ENCODE measurements at places on chromosomes 1 and 21. TPM values are rescaled to one million over a fixed set of nuclear protein-coding genes. Genes with fewer than 3 reads are reported as not detected.

DNA sequence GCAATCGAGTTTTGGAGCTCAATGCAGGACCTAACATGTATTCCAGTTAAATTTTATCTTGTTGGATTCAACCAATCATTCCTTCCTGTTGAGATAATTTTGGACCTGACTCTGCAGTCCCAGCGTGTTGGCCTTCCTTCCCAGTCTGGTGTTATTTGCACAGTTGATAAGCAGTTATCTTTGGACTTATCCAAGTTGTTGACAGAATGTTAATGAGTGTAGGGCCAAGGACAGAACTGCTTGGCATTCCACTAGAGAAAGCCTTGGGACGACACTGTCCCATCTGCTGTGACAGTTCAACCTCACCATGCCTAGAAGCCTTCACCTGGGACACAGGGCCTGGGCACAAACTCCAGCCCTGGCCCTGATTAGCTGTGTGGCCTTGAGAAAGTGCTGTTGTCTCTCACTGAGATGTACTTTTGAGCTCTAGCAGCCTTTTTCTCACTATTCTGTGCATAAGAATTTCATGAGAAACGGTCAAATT, 104.1 kb upstream of the SLC25A33 start:
- DNase-seq = no peak
- no peaks in the 10 kb centered on the region for H3K27me3 ChIP-seq
- no peak overlapping the region for H3K27ac ChIP-seq
- H3K36me3 ChIP-seq = no peaks in the 10 kb centered on the region

DNA sequence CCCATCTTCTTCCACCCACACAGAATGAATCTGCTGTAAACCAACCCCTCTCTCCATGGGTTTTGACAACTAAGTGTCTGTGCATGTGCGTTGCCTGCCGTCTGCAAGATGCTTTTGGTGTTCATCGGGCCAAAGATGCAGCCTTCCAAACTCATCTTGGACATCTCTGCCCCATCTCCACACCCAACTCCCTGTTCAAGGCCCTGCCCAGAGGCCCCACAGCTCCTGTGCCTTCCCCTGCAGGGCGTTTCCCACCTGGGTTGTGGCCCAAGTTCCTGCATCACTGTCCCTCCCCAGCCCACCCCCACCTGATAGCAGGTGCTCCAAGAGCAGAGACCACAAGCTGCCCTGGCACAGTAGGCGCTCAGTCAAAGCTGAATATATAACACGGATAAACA, 103.2 kb downstream of the BCAR3 start:
- H3K36me3 ChIP-seq = peaks cover 24% of the 10 kb centered on the region
- H3K4me1 ChIP-seq = peaks cover 5% of the 10 kb centered on the region
- no peaks in the 10 kb centered on the region for H3K27me3 ChIP-seq
- H3K4me3 ChIP-seq = no peak overlapping the region
- no peak overlapping the region for H3K27ac ChIP-seq
- no peak for DNase-seq

GRCh38 chr1:15570861-15571260, 14.0 kb downstream of the AGMAT start:
- peaks cover 7% of the 10 kb centered on the region for H3K36me3 ChIP-seq
- H3K27ac ChIP-seq = no peak overlapping the region
- no peaks in the 10 kb centered on the region for H3K4me1 ChIP-seq
- no peak overlapping the region for H3K4me3 ChIP-seq
- DNase-seq = no peak

DNA sequence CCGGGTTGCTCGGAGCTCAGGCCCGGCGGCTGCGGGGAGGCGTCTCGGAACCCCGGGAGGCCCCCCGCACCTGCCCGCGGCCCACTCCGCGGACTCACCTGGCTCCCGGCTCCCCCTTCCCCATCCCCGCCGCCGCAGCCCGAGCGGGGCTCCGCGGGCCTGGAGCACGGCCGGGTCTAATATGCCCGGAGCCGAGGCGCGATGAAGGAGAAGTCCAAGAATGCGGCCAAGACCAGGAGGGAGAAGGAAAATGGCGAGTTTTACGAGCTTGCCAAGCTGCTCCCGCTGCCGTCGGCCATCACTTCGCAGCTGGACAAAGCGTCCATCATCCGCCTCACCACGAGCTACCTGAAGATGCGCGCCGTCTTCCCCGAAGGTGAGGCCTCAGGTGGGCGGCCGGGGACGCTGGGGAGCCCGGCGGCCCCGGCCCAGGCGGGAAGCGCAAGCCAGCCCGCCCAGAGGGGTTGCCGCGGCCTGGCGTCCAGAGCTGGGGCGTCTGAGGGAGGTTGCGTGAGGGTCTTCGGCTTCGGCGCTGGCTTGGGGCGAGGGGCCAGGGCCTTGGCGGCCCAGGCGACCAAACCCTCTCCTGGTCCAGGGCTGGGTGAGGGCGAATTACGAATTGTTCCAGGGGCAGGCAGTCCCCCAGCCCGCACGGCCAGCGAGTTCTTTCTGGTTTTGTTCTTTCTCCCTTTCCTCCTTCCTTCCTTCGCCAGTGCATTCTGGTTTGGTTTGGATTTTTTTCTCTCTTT, 805 bp downstream of the SIM2 start:
- H3K4me1 ChIP-seq = no peaks in the 10 kb centered on the region
- peaks cover 98% of the 10 kb centered on the region for H3K27me3 ChIP-seq
- no peak for DNase-seq
- no peak overlapping the region for H3K27ac ChIP-seq
- no peak overlapping the region for H3K4me3 ChIP-seq

- no peaks in the 10 kb centered on the region for H3K27me3 ChIP-seq
- no peak for DNase-seq
- H3K4me3 ChIP-seq = no peak overlapping the region
- H3K4me1 ChIP-seq = no peaks in the 10 kb centered on the region
- no peaks in the 10 kb centered on the region for H3K36me3 ChIP-seq
- no peak overlapping the region for H3K27ac ChIP-seq
These were observed 103.8 kb downstream of the TOMM20 start for GRCh38 chr1:235024711-235025421.

DNA sequence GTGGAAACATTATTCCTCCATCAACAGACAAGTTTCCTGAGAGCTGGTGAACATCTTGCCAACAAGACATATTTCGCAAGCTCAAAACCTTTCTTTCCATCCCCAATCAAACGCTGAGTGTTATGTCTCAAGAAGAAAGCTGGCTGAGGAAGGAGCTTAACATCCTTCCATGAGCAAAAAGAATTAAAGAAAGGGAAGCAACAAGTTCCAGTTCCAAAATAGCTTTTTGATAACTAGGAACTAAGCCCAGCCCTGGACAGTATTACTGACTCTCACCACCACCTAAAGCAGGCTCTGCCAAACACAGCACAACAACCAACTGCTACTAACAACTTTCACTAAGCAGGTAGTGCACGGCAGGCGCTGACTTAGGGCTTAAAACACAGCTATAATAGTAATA, 50.2 kb downstream of the CAPZB start:
- no peaks in the 10 kb centered on the region for H3K27me3 ChIP-seq
- H3K27ac ChIP-seq = peak overlapping the region; percentile 9
- H3K36me3 ChIP-seq = peaks cover 2% of the 10 kb centered on the region
- no peak overlapping the region for H3K4me3 ChIP-seq

- no peak for DNase-seq
- no peaks in the 10 kb centered on the region for H3K27me3 ChIP-seq
These were observed 76.7 kb downstream of the ASH1L start for GRCh38 chr1:155485945-155486344.

DNA sequence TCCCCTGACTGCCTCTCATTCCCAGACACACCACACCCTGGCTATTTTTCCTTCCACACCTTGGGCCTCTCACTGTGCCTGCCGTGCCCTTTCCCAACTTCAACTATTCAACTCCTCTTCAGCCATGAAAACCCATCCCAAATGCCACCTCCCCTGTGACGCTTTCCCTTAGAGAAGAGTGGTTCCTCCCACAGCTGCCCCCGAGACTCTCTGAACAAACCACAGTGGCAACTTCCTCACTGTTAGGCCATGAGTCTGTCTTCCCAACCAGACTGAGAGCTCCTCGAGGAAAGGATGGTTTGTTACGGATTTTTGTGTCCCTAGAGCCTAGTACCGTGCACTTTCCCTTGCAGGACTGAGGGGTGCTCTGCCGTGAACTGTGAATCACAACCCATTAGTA, 59.2 kb downstream of the LRRN2 start:
- H3K36me3 ChIP-seq = no peaks in the 10 kb centered on the region
- H3K4me1 ChIP-seq = no peaks in the 10 kb centered on the region
- no peak overlapping the region for H3K27ac ChIP-seq
- no peak for DNase-seq
- no peak overlapping the region for H3K4me3 ChIP-seq

- peak; percentile 63 for DNase-seq
- H3K4me1 ChIP-seq = no peaks in the 10 kb centered on the region
- peak overlapping the region; percentile 60 for H3K27ac ChIP-seq
- no peaks in the 10 kb centered on the region for H3K27me3 ChIP-seq
These were observed 6.7 kb upstream of the RSRP1 start for GRCh38 chr1:25253911-25254310.

DNA sequence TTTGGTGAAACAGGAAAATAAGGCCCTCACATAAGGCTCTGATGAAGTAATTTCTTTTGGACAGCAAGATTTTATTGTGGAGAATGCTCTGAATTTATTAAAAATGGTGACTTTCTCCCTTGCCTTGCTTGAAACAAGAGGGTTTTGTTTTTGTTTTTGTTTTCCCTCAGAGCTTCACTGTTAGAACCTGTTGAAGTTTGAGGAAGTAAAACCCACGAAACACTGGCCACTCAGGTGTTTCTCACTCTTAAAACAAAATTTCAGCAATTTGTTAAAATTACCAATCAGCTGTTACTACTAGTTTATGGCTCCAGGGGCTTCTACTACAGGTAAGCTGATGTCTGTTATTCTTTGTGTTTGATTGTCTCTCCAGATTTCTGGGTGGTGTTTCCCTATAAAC, 112.6 kb upstream of the B3GALT2 start:
- no peaks in the 10 kb centered on the region for H3K4me1 ChIP-seq
- H3K36me3 ChIP-seq = no peaks in the 10 kb centered on the region
- DNase-seq = no peak
- H3K27me3 ChIP-seq = no peaks in the 10 kb centered on the region

GRCh38 chr1:42420121-42420520, 35.7 kb downstream of the ZMYND12 start:
- no peak overlapping the region for H3K27ac ChIP-seq
- peaks cover 2% of the 10 kb centered on the region for H3K4me1 ChIP-seq
- no peaks in the 10 kb centered on the region for H3K36me3 ChIP-seq
- no peak overlapping the region for H3K4me3 ChIP-seq

- no peaks in the 10 kb centered on the region for H3K36me3 ChIP-seq
- H3K4me3 ChIP-seq = no peak overlapping the region
- no peak for DNase-seq
- H3K4me1 ChIP-seq = no peaks in the 10 kb centered on the region
- H3K27me3 ChIP-seq = no peaks in the 10 kb centered on the region
These were observed 219.8 kb upstream of the PRMT6 start for GRCh38 chr1:106836708-106837107.

DNA sequence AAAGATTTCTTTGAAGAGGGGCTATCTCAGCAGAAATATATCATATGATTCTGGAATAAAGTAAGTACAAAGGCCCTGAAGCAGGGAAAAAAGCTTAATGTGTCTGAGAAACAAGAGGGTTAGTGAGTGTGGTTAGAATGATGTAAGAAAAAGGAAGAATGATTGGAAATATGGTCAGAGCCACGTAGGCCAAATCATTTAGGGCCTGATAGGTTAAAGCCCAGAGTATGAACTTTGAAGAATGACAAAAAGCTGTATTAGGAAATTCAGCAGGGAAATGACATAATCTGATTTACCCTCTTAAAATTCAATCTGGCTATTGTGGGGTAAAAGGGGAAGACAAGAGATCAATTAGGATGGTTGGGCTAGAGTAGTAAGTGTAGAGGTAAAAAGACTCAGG, 69.0 kb upstream of the MUTYH start:
- no peak overlapping the region for H3K27ac ChIP-seq
- H3K4me1 ChIP-seq = no peaks in the 10 kb centered on the region
- no peaks in the 10 kb centered on the region for H3K36me3 ChIP-seq
- no peak overlapping the region for H3K4me3 ChIP-seq

- no peak overlapping the region for H3K27ac ChIP-seq
- H3K4me3 ChIP-seq = no peak overlapping the region
- H3K4me1 ChIP-seq = no peaks in the 10 kb centered on the region
- no peaks in the 10 kb centered on the region for H3K27me3 ChIP-seq
These were observed 177.2 kb downstream of the NFIA start for GRCh38 chr1:61259379-61260148.

- no peak overlapping the region for H3K4me3 ChIP-seq
- H3K36me3 ChIP-seq = no peaks in the 10 kb centered on the region
- no peak for DNase-seq
- no peak overlapping the region for H3K27ac ChIP-seq
These were observed 40.8 kb downstream of the AJAP1 start for GRCh38 chr1:4695241-4695640.

DNA sequence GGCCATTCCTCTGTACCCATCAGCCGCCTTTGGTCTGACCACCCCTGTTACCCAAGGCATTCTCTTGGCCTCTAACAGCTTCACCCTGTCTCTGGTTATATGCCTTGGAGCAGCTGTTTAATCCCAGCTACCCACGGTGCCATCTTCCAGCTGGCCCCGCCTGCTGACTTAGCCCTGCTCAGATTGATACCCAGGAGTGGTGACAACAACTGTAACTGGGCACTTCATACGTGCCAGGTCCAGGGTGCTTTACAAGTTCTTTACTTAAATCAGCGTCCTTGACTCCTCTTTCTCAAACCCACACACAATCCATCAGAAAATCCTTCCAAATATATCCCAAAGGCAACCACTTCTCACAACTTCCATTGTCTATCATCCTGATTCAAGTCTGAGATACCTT, 37.2 kb upstream of the HMGB4 start:
- H3K36me3 ChIP-seq = no peaks in the 10 kb centered on the region
- no peak for DNase-seq
- H3K4me1 ChIP-seq = no peaks in the 10 kb centered on the region
- no peak overlapping the region for H3K27ac ChIP-seq
- no peaks in the 10 kb centered on the region for H3K27me3 ChIP-seq
- no peak overlapping the region for H3K4me3 ChIP-seq

GRCh38 chr21:33324291-33325221, at the start of gene IFNAR1:
Gene IFNAR1 (plus strand): TSS chr21:33324970. CDS start chr21:33325056, 86 bp downstream.
- H3K27ac ChIP-seq = peak within 1 kb of the TSS; percentile 98
- peak within 1 kb of the TSS; percentile 84 for H3K4me3 ChIP-seq
- no peaks in the 10 kb centered on the region for H3K4me1 ChIP-seq
- no peaks in the 10 kb centered on the region for H3K36me3 ChIP-seq
- peak; percentile 96 for DNase-seq

- H3K36me3 ChIP-seq = no peaks in the 10 kb centered on the region
- no peak overlapping the region for H3K4me3 ChIP-seq
These were observed 216.3 kb upstream of the ZC3H12A start for GRCh38 chr1:37258068-37258467.

- H3K27me3 ChIP-seq = peaks cover 78% of the 10 kb centered on the region
- H3K36me3 ChIP-seq = no peaks in the 10 kb centered on the region
- no peak overlapping the region for H3K27ac ChIP-seq
These were observed 4.4 kb upstream of the BARHL2 start for GRCh38 chr1:90721210-90722194.

TRIM46 gene
- total RNA-seq = 4.0 TPM

ZNF124 gene
- total RNA-seq = 54.2 TPM

TTLL10 gene
- not detected for total RNA-seq

ORC1 gene
- total RNA-seq = 0.26 TPM

TMEM82 gene
- not detected for total RNA-seq

SLAMF9 gene
- not detected for total RNA-seq

RGS1 gene
- total RNA-seq = 0.50 TPM

PDPN gene
- 7.4 TPM for total RNA-seq

LCE1A gene
- total RNA-seq = not detected

MIXL1 gene
- total RNA-seq = not detected

RHBDL2 gene
- 0.26 TPM for total RNA-seq

AMPD1 gene
- total RNA-seq = not detected

ITGB3BP gene
- total RNA-seq = 21.3 TPM

TTC24 gene
- not detected for total RNA-seq

Measured in fibroblast of lung (primary cell).